ENCODE measurements at places on chromosomes 16 and 17.

DNA sequence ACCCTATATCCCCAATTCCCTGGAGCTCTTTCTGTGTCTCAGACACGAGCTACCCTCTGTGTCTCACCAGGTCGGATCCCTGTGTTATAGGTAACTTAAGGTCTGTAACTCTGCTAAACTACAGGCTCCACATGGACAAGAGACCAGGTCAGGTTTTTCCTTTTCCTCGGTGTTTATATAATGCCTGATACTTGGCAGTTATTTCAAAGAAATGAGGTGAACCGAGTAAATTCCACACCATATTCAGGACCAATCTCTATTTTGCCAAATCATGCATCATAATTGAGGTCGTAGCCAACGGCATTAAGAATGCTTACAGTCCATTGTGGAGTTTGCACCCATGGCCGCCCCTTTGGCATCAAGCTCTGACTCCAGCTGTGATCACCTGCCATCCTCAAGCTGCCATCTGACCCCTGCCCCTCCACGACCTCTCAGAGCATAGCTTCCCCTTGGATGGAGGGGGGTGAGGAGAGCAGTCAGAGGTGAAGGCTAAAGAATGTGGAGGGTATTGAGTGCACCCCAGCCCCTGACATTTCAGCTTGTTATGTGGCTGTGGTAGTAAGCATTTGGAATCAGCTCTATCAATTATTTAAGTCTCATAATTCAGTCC, 434.7 kb upstream of the RBFOX1 start:
- DNase-seq: no peak

DNA sequence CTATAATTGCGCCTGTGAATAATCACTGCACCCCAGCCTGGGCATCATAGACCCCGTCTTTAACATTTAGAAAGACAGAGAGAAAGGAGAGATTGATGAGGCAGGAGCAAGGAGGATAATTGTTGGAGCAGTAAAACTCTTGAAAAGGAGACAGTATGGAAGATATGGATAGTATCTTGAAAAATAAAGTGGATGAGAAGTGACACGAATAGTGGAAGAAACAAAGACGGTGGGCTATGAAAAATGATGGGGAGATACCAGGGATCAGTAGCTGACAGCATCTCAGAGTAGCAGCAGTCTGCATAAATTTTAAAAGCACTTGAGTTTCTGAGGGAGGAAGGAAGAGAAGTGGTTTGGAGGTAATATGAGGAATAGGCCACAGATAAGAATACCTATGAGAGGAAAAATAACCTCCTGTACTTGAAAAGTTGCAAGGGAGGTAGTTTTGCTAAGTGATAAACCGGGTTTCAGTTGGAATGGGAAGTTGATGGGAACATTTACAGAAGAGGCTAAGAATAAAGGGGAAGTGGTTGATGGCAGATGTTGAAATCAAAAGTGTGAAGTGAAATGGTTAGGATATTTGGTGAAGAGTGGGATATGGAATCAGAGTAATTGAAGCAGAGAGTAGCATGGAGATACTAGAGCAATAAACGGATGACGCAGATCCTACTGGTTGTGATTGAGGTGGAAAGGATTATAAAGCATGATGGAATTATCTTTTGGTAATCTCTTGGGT, 1.8 kb upstream of the PPM1D start:
- no peak for DNase-seq

GRCh38 chr16:74030000-74030706, 266.5 kb upstream of the PSMD7 start:
- DNase-seq: no peak

- no peak for DNase-seq
Observed at GRCh38 chr16:86327321-86327720, 183.0 kb upstream of the FOXF1 start.

DNA sequence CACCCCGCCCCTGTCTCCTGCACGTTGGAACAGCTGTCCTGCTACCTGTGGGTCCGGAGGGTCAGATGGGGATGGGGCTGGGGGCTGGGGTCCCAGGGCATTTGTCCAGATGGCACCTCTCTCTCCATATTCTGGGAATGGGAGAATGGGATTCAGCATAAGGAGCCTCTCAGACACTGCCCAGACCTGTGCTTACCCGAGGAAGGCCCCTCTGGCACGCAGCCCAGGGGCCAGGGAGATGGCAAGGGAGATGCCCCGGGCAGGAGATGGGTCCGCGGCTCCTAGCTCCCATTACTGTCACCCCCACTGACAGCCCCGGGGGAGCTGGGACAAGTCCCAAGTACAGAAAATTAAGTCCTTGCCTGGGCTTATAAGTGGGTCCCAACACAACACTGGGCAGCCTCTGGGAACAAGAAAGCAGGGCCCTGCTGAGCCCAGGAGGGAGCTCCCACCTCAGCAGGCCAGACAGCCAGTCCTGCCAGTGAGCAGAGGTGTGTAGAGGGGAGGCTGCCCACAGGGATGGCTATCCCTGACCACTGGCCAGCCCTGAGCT, 1.8 kb downstream of the VASN start:
- no peak for DNase-seq

- no peak for DNase-seq
Observed at GRCh38 chr17:77892469-77893143, 65.9 kb upstream of the TNRC6C start.

DNA sequence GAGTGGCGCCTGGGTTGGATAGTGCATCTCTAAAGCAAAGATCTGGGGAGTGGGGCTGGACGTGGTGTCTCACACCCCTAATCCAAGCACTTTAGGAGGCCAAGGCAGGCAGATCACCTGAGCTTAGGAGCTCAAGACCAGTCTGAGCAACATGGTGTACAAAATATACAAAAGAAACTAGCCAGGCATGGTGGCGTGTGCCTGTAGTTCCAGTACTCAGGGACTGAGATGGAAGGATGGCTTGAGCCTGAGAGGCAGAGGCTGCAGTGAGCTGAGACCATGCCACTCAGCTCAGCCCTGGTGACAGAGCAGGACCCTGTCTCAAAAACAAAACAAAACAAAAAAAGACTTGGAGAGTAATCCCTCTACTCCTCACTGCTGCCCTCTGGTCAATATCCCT, 96.0 kb downstream of the ZFHX3 start:
- DNase-seq: no peak

GRCh38 chr17:2716649-2717048, 5.1 kb upstream of the CLUH start:
- no peak for DNase-seq

- no peak for DNase-seq
Observed at GRCh38 chr17:75897160-75898019, 639 bp upstream of the TRIM65 start.

- DNase-seq: no peak
Observed at GRCh38 chr16:4086153-4086552, 30.1 kb downstream of the ADCY9 start.

- DNase-seq: no peak
Observed at GRCh38 chr16:85517563-85518179, 95.5 kb upstream of the GSE1 start.
